ENCODE measurements at places on chromosomes 5 and 9. TPM values are rescaled to one million over a fixed set of nuclear protein-coding genes. Genes with fewer than 3 reads are reported as not detected.

GRCh38 chr5:148820461-148821395, 5.7 kb upstream of the ADRB2 start:
- DNase-seq, result no peak

DNA sequence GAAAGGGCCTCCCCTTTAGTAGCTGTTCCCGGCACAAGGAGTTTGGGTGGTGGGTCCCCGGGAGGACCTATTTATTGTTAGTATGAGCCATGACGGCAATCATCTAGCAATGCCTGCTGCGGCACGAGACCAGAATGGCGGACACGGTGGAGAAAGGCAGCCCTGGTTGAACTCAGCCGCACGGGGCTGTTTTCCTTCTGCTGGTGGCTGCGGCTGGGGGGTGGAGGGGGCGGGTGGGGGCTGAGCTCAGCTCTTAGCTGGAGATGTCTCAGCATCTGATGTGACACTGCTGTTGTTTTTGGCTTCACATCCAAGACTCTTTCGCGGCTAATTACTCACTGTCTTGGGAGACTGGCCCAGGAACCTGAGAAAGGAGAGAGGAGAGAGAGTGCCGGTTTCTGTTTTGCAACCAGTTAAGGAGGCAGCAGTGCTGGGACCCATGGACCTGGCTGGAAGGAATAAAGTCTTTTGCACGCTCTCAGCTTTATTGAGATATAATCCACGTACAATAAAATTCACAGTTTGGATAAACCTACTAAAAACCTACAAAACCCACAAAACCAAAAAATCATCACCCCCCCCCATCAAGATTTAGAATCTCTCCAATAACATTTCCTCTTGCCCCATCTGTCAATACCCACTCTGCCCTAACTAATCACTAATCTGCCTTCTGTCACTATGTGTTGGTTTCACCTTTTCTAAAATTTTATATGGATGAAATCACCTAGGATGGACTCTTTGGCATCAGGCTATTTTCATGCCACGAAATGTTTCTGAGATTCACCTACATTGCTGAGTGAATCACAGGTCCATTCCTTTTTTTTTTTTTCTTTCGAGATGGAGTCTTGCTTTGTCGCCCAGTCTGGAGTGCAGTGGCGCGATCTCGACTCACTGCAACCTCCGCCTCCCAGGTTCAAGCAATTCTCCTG, 81.8 kb upstream of the NEURL1B start:
- no peak for DNase-seq

- DNase-seq, result no peak
These were observed 88.4 kb downstream of the ENC1 start for GRCh38 chr5:74552101-74552500.

- DNase-seq, result no peak
These were observed 8.8 kb downstream of the SPIN1 start for GRCh38 chr9:88396836-88397577.

DNA sequence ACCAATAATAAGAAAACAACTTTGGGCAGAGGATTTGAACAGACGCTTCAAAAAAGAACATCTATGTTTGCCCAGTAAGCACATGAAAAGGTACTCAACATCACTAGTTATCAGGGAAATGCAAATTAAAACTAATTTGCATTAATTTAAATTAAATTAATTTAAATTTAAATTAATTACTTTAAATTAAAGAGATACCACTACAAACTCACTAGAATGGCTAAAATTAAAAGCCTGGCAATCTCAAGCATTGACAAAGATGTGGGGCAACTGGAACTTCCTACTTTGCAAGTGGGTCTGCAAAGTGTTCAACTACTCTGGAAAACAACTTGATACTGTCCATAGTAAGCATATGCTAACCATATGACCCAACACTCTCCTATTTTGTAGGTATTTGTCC, 32.1 kb upstream of the ELL2 start:
- DNase-seq, result no peak

DNA sequence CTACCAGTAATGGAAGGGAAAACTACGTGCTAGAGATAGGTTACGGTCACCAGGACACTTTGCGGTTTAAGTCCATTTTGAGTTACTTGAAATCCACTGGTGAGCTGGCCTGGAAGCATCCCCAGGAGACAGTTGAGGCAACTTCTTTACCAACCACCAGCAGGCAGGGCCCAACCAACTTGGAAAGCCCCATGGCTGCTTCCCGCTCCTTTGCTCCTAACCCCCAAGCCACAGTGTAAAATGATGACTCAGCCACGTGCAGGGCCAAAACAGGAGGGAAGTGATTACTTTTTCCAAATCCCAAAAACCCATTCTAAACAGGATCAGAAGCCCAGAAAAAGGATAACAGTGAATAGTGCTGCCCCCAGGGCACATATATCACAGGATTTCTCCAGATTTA, 87.4 kb downstream of the PAX5 start:
- DNase-seq, result no peak

- no peak for DNase-seq
These were observed 77.2 kb upstream of the RAPGEF1 start for GRCh38 chr9:131817073-131817472.

DNA sequence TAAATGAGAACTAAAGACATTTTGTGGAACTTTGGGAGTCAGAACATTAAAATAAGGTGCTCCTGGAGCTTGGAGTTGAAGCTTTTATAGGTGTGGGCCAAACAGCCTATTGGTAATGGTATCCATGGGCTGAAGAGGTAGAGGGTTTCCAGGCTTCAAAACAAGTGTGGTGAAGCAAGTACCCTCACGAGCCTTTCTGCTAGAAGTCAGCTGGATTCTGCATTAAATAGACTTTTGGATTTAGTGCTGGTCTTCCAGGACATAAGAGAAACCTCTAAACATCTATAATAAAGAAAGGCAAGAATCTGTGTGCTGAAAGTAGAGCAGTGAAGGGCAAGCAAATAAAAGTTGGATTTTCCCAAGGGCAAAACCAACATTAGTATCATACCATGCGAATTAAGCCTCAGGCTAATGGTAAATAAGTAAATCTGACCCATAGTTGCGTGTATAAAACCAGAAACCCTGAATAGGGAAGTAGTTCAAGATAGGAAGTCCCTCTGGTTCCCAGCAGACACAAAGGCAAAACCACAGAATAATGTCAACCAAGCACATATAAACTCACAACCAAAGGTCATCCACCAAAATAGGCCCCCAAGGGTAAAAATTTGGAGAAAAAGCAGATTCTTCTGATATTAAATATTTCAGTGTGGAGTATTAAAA, 306.3 kb downstream of the TLE4 start:
- DNase-seq, result no peak

DNA sequence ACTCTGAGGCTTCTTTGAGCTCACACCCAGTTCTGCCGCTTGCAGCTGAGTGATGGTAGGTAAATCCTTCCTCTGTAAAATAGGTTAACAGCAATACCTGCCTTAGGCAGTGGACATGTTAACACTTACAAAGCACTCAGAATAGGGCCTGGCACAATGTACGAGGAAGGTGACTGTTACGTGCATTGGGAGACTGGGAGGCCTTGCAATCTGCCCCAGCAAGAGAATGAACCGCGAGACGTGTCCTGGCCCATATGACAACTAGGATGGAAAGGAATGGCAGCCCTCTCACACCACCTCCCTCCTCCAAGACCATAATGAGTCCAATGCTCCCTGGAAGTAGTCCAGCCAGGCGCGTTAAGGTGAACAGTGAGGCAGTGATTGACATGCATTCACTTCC, 23.1 kb upstream of the AKNA start:
- DNase-seq, result peak; percentile 97

Gene PCDHA11
- 0.28 TPM for polyA plus RNA-seq

DNA sequence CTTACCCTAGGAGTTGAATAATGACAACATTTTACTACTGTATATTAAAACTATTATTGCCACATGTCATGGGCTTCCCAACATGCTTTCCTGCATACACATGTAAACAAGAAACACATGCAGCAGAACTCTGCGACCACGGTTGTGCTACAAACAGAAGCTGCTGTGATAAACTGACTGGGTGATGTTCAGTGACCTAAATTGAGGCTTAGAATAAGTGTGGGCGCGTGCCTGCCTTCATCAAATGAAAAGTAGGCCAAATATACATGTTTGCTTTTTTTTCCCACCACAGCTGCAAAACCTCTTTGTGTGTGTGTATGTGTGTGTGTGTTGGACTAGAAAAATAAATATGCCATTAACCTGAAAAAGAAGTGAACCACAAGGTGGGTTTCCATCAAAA, 1202.1 kb downstream of the PTPRD start:
- no peak for DNase-seq

DNA sequence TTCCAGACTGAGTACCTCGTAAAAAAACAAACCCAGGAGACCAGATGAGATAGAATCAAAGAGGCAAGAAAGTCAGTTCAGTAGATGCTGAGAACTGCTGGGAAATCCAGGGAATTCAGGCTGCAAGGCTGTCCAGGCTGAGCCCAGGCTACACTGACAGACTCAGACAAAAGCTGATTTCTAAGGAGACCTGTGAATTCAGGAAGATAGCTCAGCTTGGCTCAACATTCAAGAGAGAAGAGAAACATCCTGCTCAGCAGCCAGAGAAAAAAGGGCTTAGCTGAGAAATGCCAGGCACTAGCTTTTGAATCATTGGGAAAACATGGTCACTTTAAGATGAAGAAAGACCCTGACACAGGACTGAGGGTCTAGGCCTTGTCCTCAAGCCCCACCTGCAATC, 118.2 kb upstream of the SLC44A1 start:
- DNase-seq, result no peak

DNA sequence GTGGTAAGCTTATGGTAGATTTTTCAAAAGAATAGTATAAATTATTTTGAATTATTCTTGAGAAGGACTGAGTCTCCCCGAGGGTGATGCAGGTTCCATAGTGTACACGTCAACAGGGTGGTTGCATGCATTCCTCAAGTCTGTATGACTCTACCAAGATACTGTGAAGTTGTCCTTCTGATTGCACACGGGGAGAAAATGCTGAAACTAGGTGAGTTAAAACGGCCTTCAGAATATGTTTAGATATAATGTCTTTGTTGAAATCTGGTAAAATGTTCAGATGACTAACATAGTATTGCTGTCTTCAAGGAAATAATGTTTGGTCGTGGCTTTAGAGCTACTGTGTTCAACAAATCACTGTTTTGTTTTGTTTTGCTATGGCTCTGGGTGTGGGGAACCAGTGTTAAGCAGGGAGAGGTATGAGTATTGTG, 22.4 kb upstream of the TNFAIP8 start:
- peak; percentile 60 for DNase-seq

Gene PCSK1
- polyA plus RNA-seq, result not detected

Gene CBY3
- polyA plus RNA-seq, result not detected

DNA sequence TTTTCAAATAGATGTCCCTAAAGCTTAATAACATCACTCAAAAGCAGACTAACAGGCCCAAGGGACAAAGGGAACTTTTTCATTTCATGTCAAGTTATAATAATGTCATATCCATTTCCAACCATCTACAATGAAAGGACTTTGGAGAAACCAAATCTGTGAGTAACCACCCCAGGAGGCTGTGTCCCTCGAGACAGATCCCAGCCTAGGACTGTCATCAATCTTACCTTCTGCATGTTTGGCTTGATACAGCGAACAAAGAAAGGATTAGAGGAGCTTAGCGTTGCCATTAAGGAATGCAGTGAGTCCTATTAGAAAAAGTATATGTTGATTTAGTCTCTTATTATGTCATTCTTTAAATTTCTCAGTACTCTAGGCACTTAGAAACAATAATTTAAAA, 137.8 kb upstream of the RETREG1 start:
- no peak for DNase-seq

DNA sequence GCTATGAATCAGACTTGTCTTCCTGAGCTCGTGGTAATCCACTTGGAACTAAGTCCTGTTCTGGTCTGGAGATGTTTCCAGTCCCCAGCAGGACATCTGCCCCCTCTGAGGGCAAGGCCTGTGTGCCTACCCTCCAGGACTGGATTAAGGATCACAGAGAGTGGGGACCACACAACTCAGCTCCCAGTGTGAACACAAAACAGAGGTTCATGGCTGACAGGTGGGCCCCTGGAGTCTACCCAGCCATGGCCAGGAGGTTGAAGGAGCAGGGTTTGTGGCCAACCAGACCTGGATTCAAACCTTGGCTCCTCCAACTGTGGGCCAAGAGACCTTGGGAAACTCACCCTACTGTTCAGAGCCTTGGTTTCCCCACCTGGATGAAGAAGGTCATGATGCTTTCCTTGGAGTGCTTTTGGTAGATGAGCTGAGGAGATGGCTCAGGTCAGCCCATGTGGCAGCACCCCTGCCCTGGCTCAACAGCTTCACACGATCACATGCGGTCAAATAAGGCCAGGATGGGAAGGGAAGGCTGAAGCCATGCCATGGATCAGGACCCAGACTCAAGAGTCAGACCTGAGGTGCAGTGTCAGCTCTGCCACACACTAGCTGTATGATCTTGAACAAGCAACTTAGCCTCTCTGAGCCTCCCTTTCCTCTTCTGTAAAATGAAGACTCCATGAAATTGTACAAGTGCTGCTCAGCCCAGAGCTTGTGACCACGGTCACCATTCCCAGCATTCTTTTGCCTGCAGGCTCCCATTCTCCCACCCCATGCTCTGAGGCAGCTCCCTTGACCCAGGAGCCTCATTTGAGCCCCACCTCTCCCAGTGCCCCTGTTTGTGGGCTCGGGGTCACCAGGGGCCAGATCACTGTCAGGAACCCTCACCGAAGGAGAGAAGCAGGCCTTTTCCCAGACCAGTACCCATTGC, 27.3 kb upstream of the ANGPTL2 start:
- DNase-seq, result no peak

DNA sequence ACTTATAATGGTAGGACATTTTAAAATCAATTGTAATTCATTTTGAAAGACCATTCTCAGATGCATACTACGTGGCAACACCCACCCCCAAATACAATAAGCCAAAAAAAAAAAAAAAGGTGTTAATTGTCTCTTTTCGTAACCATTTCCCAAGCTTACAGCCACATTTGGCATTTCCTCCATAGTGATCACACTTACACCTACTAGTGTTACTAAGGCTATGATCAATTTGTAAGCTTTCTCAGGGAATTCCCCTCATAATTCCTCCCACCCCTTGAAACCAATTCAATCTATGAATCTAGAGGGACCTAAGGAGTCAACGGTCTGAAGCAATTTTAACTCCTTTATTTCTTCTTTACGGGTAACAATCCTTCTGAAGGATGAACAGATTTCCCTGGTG, 40.1 kb downstream of the NR2F1 start:
- DNase-seq, result no peak

DNA sequence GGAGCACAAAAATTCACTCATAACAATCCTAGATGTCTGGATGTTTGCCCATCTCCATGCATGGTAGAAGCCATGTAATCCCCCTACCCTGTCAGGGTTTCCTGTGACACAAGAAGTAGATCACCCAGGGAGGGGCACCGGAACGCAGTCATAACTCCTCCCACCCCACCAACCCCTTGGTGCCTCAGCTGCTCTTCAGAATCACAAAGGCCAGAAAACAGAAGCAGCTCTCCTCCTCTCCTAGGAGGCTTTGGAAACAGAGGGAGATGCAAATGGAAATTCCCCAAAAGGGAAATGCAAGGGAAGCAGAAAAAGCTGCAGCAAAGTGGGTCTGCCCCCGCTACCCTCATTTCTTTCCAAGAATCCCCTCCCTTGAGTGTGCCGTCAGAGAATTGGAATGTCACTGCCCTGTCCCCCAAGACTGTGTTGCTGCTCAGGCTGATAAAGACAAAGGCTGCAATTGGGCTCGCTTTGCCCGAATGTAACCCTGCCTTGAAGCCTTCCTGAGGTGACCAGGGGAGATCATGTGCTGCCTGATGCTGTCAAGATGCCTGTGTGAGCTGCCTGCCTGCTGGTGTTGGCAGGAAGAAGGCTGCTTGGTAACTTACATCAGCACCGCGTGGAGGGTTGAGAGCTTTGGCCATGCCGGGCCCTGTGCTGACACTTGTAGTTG, 65.5 kb upstream of the ABCA1 start:
- DNase-seq, result no peak
